ENCODE measurements at places on chromosomes 6 and 20.

- DNase-seq: no peak
These were observed 68.5 kb downstream of the TMEM200A start for GRCh38 chr6:130434174-130434873.

GRCh38 chr20:10487142-10488136 is 52.3 kb downstream of the SLX4IP start:
- DNase-seq: no peak

DNA sequence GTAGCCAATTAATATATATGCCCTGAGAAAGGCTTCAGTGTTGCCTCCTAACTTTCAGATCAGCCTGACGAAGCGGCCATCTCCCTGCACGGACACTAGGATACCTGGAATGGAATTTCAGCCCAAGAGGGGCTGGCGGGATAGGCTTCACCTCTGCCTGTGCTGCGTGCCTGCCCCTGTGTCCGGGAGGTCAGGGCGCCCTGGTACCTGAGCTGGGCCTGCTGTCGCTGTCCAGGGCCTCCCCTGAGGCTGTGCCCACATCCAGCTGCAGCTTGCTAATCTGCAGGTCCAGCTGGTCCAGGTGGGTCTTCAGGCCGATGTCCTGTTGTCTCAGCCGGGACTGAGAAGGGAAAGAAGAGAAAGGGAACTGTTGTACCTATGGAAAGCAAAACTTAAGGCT is 8.6 kb downstream of the DACT2 start:
- DNase-seq: no peak

GRCh38 chr6:70180183-70180900 is 122.5 kb downstream of the COL9A1 start:
- no peak for DNase-seq

DNA sequence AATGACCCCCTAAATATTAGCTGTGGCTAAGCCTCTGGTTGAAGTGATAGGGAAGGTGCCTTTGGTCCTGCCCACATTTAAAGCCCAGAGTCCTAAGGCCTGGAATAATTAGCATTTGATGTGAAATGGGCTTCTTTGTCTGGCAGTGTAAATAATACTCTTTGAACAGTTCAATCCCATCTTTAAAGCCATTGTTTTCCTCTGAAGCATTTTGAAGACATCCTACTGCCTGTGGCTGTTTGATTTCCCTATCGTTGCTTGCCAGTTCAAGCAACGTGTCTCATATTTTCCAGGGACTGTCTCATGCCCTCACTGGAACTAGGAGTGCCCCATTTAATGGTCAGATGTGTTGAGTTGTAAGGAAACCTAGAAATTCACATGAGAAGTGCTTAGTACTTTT is 89.3 kb upstream of the BTN3A2 start:
- no peak for DNase-seq

DNA sequence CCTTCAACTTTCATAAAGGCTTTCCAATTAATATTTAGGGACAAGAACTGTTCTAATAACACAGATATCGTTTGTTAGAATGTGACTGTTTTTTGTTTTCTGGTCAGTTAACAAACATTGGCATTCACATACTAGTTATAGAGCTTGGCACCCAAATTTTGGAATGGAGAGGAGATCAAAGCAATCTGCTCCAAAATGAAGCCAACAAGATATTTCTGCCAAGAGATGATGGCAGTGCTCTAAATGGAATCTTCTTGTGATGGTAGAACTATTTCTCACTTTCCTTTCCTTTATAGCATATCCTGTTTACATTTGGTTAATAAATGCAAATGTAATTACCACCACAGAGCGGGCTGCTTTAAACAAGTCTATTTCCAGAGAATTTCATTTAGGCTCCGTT is 208.3 kb upstream of the RIMS1 start:
- DNase-seq: no peak

GRCh38 chr6:36825994-36826393 is 13.2 kb downstream of the CPNE5 start:
- no peak for DNase-seq

GRCh38 chr6:1500913-1501312 is 108.8 kb upstream of the FOXC1 start:
- no peak for DNase-seq
